ENCODE measurements at places on chromosomes 7 and 10. TPM values are rescaled to one million over a fixed set of nuclear protein-coding genes. Genes with fewer than 3 reads are reported as not detected.

- DNase-seq: no peak
Observed at GRCh38 chr10:74292871-74293427, 141.9 kb downstream of the ADK start.

DNA sequence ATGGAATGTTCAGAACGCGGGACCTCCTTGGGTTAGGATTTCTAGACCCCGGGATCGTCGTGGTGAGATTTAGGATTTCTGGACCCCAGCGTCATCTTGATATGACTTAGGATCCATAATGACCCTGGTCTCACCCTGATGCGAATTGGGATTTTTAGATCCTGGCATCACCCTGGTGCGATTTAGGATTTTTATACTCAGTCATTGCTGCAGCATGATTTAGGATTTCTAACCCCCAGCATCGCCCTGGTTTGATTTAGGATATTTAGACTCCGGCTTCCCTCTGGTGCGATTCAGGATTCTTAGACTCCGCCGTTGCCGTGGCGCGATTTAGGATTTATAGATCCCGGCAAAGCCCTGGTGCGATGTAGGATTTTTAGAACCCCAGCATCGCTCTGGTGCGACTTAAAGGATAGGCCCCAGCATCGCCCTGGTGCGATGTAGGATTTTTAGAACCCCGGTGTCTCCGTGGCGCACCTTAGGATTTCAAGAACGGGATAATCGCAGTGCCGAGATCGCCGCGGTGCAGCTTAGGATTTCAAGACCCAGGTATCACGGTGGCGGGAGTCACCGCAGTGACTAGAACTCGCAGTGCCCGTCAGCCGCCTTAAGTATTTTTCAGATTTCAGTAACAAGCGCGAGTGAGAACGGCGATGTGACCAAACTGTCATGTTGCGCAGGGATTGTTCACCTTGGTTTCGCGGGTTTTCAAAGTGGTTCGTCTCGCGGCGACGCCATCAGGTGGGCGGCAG lies 814 bp downstream of the MEST start:
- no peak for DNase-seq

- DNase-seq: no peak
Observed at GRCh38 chr7:51046103-51046466, 263.4 kb upstream of the GRB10 start.

- no peak for DNase-seq
Observed at GRCh38 chr10:122140941-122141623, 130.0 kb upstream of the BTBD16 start.

GRCh38 chr10:44473146-44473545 lies 88.2 kb upstream of the CXCL12 start:
- DNase-seq: no peak

The INSYN2A gene
- not detected for polyA plus RNA-seq

GRCh38 chr7:40673285-40673684 lies 538.5 kb downstream of the SUGCT start:
- DNase-seq: no peak

The GDF10 gene
- polyA plus RNA-seq: not detected

DNA sequence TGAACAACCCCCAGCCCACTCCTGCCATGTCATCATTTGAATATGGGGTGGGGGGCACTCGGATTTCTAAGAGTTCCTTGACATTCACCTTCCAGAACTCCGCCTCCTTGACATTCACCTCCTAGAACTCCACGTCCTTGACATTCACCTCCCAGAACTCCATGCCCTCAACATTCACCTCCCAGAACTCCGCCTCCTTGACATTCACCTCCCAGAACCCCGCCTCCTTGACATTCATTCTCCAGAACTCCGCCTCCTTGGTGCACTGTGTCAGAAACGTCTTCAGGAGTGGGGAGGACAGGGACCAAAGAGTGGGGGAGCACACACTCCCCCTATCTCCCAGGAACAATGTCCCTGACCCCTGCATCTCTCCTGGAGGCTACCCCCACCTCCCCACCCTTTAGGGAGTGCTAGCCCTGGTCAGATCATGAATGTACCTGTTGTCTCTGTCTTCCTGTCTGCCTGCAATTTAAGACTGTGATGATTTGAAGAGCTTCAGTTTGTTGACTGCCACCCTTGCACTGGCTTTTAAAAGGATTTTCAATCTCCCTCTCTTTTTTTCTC lies 110.1 kb downstream of the NPTX2 start:
- no peak for DNase-seq

DNA sequence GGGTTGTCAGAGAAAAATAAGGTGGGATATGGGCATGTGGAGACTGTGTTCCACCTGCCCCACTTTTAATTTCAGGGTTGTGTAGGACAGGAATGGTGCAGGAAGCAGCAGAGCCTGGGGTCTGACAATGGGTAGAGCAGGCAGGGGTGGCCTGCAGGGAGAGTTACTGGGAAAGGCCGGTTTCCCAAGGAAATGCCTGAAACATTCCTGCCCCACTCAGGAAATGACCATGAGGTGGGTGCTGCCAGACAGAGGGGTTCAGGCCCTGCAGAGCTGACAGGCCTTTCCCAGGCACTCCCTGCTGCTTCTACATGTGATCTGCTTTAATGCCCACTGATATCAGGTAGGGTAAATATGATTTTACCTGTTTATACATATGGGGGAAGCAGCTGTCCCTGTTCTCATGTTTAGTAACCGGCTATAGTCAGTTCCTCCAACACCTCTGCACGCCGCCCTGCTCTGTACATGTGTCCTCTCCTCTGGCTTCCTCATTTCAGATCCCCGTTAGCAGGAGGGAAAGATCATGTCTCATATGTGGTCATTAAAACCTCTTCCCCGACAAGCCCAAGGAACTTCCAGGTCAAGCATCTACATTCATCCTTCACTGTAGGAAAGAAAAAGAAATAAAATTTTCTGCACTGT lies 118.6 kb upstream of the PRSS58 start:
- DNase-seq: no peak

GRCh38 chr7:149476791-149477190 lies 15.9 kb upstream of the ZNF777 start:
- DNase-seq: no peak

DNA sequence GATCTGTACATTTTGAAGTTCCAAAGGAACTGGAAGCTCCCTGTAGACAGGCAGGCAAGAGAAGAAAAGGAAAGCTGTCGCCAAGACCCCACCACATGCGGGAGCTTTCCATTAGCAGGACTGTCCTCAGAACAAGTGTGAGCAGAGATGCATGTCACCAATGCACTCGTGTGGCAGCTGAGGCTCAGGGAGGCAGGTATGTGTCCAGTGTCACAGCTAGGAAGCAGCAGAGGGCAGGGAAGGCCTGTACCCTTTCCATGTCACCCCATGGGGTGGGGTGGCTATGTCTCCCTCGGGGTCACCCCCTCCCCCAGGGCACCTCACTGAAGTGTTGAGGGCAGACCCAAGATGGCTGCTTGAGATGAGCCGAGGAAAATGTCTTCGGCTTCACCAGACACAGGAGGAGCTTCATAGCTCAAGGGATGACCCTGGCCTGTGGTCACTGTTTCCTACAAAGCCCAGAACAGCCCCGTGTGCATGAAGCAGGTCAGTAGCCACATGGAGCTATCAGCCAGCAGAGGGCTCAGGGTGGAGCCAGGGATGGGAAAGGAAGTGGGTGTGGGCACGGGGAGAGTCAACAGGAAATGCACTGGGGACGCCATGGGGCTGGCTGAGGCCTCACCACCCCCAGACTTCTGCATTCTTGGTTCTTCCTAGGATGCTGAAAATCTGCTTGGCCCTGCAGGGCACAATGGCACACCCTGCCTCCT lies 96.6 kb downstream of the FAM53B start:
- DNase-seq: peak; percentile 59

DNA sequence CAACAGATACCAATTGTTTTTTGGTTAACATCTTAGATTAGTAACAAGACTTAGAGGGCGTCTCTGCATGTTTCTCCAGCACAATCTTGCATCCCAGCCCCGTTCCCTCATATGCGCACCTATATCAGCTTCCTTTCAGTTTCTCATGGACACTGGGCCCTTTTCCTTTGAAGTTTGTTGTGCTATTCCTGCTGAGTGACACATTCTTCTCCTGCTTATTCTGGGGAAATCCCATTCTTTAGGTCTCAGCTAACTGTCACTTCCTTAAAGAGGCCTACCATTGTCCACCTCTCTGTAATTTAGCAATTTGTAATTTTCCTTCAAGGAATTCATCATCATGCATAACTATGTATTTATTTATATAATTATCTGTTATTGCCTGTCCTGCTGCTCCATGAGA lies 110.3 kb upstream of the STEAP1B start:
- DNase-seq: no peak
